Spinal cord (tissue), 10 donors: ENCODE measurements at places on chromosomes 1 and 21.

DNA sequence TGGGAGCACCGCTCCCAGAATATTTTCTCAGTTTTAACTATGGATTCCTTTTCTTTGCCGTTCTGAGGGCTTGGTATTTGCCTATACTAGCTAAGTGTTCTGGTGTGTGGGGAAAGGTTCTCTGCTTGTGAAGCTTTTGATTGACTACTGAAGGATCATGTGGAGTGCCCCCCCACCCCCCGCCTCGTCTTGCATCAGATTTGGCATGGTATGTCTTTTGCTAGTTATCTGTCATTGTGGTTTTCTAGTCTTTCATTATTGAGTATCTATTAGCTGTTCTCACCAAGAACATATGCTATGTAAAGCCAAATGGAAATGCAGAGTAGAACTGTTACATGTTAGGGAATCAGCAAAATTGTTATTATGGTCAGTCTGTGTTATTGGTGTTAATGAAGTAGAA, 58.3 kb downstream of the MACF1 start:
- no peak for DNase-seq

GRCh38 chr1:227766653-227767277, 31.5 kb downstream of the SNAP47 start:
- DNase-seq = no peak

DNA sequence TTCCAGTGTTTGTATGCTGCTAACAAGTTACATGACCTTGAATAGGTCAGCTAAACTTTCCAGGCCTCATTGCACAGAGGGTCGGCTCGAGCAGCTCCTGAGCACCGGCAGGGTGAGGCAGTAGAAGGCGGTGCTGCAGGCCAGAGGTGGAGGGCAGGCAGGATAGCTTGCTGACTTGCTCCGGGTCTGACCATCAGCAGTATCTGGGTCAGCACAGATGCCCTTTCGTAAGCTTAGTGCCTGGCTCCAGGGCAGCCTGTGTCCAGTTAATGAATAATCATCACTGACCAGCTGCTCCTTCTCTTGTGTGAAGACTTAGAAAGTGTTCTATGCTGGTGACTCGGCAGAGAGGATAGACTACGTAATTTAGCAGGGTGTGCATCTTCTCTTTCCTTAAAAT, 6.9 kb downstream of the MAPKAPK2 start:
- DNase-seq = no peak

GRCh38 chr1:172338295-172338735, 82.2 kb upstream of the C1orf105 start:
- DNase-seq = peak; percentile 17

- no peak for DNase-seq
Observed at GRCh38 chr1:199821029-199821779, 206.3 kb upstream of the NR5A2 start.

DNA sequence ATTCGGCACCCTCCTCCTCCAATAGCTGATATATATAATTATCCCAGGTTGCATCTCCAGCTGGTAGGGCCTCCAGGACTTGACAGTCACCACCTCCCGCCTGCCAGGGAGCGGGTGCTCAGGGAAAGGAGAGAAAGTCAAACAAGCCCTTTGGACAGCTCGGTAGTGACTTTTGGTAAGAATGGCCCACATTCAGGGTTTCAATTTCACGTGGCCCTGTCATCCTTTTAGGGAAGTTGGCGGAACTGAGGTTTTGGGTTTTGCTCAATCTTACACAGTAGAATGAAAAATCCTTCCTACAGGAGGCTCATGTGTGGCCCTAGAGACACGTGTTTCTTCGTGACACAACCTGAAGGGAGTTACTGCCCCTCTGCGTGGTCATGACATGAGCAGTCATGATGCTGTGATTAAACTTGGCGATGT, 44.2 kb downstream of the CAPN8 start:
- DNase-seq = no peak

GRCh38 chr1:54323921-54324250, 82.3 kb downstream of the SSBP3 start:
- no peak for DNase-seq

GRCh38 chr21:42546433-42546832, 32.8 kb downstream of the SLC37A1 start:
- no peak for DNase-seq

GRCh38 chr1:226991920-226992319, 51.8 kb downstream of the COQ8A start:
- no peak for DNase-seq

DNA sequence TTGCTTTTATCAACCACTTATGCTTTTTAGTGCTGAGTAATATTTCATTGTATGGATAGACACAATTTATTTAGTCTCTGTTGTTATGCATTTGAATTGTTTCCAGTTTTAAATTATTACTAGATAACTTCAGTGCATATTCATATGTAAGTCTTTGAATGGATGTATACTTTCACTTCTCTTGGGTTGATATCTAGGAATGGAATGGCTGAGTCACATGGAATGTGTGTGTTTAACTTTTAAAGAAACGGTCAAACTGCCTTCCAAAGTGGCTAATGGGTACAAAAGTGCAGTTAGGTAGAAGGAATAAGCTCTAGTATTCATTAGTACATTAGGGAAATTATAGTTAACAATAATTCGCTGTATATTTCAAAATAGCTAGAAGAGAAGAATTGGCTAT, 82.4 kb downstream of the NPHS2 start:
- DNase-seq = no peak

DNA sequence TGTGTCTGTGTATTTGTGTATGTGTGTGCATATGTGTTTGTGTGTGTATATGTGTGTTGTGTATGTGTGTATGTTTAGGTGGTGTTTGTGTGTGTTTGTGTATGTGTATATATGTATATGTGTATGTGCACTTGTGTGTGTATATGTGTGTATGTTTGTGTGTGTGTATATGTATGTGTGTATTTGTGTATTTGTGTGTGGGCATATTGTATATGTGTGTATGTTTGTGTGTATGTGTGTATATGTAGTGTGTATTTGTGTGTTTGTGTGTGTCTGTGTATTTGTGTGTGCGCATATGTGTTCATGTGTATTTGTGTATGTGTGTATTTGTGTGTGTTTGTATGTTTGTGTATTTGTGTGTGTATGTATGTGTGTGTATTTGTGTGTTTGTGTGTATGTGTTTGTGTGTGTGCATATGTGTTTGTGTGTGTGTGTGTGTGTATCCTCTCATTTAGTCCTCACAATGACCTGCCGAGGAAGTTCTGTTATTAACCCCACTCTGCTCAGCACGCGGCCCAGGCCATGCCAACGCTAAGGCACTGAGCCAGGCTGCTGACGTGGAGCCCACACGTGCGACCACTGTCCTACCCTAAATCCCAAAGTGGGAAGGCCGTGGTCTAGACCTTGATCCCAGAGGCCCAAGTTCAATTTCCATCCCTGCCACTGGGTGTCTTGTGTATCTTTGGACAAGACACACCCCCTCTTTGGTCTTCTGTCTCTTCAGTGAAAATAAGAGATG, 43.2 kb upstream of the TMEM51 start:
- DNase-seq = no peak

GRCh38 chr1:168488138-168488537, 55.7 kb downstream of the XCL2 start:
- DNase-seq = no peak

- no peak for DNase-seq
Observed at GRCh38 chr1:104592926-104593325, 843.2 kb downstream of the AMY1C start.

- no peak for DNase-seq
Observed at GRCh38 chr1:204725821-204726448, 40.4 kb upstream of the LRRN2 start.

DNA sequence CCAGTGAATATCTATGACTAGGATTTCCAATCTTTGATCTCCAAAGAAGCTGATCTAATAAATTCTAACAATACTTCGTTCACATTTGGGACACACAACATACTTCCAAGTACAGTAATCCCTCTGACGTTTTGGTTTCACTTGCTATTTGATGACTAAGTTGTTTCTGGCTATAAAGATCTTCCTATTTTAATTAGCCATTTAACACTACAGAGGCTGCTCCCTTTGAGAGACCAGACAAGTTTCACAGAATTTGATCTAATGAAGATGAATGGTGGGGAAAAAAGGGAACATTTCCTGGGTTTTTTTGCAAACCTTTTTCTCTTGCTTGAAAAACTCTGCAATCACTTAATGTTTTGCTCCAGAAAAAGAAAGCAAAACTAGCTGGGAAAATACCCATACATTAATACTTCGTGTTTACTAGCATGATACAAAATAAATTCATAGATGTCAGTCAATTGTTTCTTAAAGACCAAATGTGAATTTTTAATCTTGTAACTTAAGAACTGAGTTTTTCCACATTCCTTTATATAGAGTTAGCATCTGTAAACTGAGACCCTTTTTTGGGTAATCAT, 28.0 kb upstream of the GLIS1 start:
- DNase-seq = no peak

DNA sequence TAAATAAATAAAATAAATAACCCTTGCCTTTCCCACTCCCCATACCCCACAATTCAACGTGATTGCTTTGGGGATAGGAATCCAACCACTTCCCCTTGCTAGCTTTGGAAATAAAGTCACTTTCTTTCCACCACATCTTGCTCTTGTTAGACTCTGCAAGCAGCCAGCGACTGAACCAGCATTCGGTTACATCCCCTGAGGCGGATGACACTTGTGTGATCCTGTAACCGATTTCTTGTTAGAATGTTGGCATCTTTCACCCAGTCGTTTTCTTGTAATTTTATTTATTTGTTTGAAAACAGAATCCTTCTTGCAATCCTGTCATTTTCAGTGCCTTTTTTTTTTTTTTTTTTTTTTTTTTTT, 1.6 kb upstream of the IFNGR2 start:
- DNase-seq = no peak

DNA sequence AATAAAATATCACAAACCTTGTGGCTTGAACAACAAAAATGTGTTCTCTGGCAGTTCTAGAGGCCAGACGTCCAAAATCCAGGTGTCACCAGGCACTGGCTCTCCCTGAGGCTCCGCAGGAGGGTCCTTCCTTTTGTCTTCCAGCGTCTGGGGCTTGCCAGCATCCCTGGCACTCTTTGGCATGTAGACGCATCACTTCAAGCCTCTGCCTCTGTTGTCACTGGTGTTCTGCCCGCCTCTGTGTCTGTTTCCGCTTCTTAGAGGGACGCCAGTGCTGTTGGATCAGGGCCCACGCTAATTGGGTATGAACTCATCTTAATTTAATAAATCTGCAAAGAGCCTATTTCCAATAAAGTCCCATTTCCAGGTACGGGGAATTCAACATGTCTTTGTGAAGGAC, 273.7 kb upstream of the C1orf174 start:
- no peak for DNase-seq

GRCh38 chr1:157399984-157400382, 152.3 kb downstream of the FCRL5 start:
- no peak for DNase-seq

- peak; percentile 56 for DNase-seq
Observed at GRCh38 chr1:231642618-231643017, 16.0 kb downstream of the DISC1 start.

DNA sequence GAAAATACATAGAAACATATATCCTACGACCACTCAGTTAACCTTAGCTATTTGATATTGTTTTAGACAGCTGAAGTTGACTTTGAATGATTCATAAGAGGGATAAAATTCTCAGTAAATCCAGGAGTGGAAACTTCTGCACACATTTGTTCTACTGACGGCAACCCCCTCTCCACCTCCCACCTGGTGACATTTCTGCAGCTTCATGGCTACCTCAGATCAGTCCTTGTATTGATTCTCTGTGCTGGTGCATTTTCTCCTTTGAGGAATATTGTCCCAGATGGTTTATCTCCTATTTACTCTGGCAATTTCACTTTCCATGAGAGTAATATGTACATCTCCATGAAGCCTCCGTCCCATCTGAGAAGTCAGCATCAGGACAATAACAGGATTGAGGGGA, 57.7 kb upstream of the COA6 start:
- no peak for DNase-seq

- no peak for DNase-seq
Observed at GRCh38 chr1:41232305-41232704, 9.8 kb downstream of the SCMH1 start.

DNA sequence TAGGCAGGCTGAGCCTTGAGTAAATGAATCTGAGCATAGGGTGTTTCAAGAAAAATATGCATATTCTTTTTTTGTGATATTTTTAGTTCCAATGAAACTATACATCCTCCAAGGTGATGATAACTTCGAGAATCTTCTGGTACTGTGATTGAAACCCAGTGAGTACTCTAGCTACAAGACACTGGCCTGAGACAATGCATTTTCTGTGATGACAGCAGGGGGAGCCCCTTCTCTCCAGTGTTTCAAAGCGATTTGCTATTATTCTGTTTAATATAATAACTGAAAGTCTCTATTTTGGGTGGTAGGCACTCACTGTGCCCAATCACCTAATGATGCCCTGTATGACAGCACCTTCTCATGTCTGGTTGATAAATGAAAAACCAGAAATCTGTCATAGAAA, 12.1 kb downstream of the IRF2BP2 start:
- no peak for DNase-seq

DNA sequence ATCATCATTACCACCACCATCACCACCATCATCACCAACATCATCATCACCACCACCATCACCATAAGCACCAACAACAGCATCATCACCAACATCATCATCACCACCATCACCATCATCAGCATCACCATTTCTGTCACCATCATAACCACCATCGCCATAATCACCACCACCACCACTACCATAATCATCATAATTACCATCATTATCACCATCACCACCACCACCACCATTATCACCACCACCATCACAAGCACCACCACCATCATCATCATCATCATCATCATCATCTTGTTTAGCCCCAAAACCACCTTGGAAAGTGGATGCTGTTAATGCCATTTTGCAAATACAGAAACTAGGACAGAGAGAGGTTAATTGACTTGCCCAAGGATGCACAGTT, 22.5 kb downstream of the CAMK2N1 start:
- no peak for DNase-seq

GRCh38 chr1:78792756-78793155, 143.1 kb downstream of the IFI44 start:
- DNase-seq = no peak

DNA sequence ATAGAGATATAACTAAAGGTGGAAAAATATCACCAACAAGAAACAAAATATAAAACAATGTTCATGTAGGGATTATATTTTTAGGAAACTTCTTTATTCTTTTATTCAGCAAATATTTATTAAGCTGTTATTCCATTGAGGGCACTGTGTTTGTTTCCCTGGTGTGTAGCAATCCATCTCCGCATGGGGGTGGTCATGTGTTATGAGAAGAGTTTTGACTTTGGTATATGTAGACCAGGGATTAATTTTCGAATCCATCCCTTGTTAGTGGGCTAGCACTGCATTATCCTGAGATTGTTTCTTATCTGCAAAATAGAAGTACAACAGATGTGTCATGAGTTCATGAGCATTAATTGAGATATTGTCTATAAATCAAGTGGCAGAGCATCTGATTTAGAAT, 190.2 kb upstream of the LRRC7 start:
- DNase-seq = no peak

- no peak for DNase-seq
Observed at GRCh38 chr21:45544449-45545235, 2.4 kb upstream of the SLC19A1 start.

GRCh38 chr1:25486602-25487001, 55.9 kb downstream of the MACO1 start:
- no peak for DNase-seq
